AG09319 (cell line): ENCODE measurements at places on chromosomes 1 and 21.

DNA sequence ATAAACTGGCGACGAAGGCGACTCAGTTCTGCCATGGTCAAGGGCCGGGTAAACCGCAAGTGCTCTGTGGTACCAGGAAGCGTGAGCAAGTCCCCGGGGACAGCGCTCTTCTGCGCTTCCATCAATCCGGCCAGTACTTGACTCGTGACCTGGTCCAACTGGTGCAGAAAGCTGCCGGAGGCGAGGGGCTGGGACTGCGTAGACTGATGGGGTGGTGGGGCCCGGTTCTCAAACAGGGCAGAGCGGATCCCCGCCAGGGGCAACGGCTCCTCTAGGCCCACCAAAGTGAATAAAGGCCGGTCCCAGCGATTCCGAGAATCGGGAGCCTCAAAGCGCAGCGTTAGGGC is 852 bp downstream of the KTI12 start:
- DNase-seq = no peak

- no peak for DNase-seq
These were observed 216.8 kb downstream of the KAZN start for GRCh38 chr1:14815175-14815877.

- no peak for DNase-seq
These were observed 8.4 kb downstream of the LRP8 start for GRCh38 chr1:53319296-53320101.

- DNase-seq = no peak
These were observed at the start of gene PSEN2 for GRCh38 chr1:226870401-226871279. Gene PSEN2, plus strand, starts transcription at chr1:226870616. Its CDS starts 11,292 bp downstream, at chr1:226881908.

- no peak for DNase-seq
These were observed 91.6 kb downstream of the LRRC8C start for GRCh38 chr1:89724369-89725010.

GRCh38 chr1:201021630-201022492 is 1.7 kb downstream of the KIF21B start:
- DNase-seq = no peak

DNA sequence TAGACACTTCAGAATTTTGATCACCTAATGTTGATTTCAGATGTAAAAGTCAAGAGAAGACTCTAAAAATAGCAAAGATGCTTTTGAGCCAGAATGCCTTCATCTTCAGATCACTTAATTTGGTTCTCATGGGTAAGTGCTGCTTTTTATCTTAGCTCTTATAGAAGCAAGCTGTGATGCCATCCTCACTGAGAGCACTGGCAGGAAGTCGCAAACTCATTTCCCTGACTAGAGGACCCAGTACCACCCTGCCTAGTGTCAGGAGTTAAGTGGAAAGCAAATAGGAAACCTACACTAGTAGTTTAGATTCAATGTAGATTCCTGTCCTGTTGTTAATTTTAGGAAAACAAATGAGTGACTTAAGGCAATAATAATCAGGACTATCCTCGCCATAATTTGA is 12.1 kb downstream of the IFNAR2 start:
- no peak for DNase-seq

DNA sequence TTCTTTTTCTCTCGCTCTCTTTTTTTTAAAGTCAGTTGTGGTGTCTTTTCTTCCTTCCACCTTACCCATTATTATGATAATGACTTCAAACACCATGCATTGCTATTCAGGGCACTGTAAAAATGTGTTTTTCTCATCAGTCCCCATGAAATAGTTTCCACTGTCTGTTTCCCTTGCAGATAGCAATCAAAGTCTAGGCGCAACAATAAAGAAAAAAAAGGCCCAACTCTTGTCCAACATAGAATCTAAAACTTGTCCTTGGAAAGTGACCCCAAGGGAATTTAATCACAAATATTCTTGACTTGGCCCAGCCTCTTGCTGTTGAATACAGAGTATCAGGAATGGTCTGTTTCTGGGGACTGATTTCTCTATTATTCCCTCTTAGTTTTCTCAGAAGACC is 382.5 kb downstream of the PLPP3 start:
- DNase-seq = no peak

DNA sequence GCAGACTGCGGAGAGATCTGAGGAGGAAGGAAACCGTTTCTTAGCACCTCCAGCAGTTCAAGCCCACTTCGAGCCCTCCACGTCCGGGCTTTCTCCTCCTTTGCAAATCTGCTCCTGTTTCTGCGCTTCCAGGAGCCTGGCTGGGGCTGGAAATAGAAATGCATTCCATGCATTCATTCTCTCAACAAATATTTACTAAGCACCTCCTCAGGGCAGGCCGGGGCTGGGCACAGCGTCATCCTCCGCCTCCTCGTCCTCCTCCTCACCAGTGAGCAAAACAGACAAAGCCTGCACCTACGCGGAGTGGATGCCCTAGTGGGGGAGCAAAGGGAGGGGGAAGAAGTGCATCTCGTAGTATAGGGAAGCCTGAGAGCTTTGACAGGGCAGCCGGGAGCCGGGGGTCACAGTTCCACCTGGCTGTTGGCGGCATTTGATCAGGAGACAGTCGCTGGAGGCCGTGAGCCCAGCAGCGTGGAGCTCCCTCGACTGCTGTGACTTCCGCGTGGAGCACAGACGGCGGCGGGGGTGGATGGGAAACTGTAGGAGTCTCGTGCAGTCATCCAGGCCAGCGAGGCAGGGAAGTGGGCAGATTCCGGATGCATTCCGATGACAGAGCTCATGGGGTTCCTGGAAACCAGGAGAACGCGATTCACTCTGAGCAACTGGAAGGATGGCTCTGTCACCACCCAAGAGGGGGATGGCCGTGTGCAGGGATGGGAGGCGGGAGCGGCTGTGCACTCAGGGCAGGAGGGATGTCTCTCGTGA is 93.5 kb downstream of the SIK1 start:
- DNase-seq = peak; percentile 24

DNA sequence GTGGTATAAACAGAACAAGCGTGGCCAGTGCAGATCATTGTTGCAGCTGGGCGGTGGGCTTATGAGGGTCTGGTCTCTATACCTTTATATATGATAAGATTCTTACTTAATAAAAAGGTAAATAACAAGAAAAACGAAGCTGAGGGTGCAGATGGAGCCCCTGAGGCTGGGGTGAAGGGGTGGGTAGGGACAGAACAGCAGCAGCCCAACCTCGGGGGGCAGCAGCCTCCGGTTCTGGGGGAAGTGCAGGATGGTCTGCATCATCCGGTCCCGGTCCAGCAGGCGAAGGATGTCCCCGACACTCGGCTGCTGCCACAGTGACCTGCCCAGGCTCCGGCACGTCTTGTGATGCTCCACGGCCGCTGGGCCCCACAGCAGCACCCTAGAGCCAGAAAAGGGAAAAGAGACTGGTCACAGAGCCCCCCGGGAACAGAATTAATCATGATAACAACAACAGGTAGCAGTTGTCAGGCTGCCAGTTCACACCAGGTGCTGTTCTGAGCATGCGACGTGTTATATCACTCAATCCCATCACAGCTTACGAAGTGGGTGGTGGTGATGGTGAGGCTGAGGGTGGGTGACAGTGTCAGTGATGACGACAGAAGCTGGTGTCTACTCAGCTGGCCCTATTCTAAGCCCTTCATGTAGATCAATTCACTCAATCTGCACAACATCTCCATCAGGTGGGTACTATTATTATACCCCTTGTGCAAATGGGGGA is 35.5 kb downstream of the MRAP start:
- no peak for DNase-seq

DNA sequence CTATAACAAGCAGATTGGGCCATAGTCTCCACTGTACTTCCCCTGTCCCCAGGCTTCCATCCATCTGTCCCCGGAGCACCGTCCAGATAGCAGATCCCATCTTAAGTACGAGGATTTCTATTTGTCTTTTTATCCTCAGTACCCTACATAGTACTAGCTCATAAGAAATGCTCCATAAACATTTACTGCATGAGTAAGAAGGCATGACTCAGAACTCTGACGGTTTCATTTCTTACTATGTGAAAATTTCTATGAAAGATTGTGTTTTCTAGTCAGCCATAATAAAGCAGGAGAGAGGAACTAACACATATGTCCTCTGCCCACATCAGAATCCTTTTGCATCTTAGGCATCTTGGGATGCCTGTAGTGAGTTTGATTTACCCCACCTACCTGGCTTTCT is 49.5 kb downstream of the CHD1L start:
- DNase-seq = peak; percentile 23

GRCh38 chr1:154148807-154149206 is 6.1 kb downstream of the NUP210L start:
- DNase-seq = no peak

GRCh38 chr1:55702064-55702463 is 486.9 kb upstream of the USP24 start:
- DNase-seq = no peak

- no peak for DNase-seq
These were observed 919 bp downstream of the SLAMF6 start for GRCh38 chr1:160522136-160522535.

GRCh38 chr21:33078907-33079582 is 9.1 kb downstream of the OLIG1 start:
- DNase-seq = no peak

- DNase-seq = no peak
These were observed 12.3 kb downstream of the CHIT1 start for GRCh38 chr1:203217139-203217655.

- no peak for DNase-seq
These were observed 164.1 kb downstream of the RYR2 start for GRCh38 chr1:237206065-237206414.

- DNase-seq = no peak
These were observed 21.2 kb downstream of the OVGP1 start for GRCh38 chr1:111406321-111406768.

- no peak for DNase-seq
These were observed 144.2 kb downstream of the SYT2 start for GRCh38 chr1:202565890-202566602.

- peak; percentile 67 for DNase-seq
These were observed 53.0 kb upstream of the DESI2 start for GRCh38 chr1:244599937-244600350.

- DNase-seq = no peak
These were observed 54.9 kb upstream of the NEK7 start for GRCh38 chr1:198101716-198102453.

- no peak for DNase-seq
These were observed 143.0 kb downstream of the URB2 start for GRCh38 chr1:229769006-229769405.

DNA sequence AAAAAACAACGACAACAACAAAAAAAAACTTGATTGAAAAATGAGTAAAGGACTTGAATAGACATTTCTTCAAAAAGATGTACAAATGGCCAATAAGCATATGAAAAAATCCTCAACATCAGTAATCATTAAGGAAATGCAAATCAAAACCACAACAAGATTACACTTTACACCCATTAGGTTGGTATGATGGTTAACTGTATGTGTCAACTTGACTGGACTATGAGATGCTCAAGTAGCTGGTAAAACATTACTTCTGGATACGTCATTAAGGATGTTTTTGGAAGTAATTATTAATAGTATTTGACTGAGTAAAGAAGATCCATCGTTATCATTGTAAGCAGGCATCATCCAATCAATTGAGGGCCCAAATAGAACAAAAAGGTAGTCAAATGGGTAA is 34.9 kb upstream of the LYPLAL1 start:
- no peak for DNase-seq

DNA sequence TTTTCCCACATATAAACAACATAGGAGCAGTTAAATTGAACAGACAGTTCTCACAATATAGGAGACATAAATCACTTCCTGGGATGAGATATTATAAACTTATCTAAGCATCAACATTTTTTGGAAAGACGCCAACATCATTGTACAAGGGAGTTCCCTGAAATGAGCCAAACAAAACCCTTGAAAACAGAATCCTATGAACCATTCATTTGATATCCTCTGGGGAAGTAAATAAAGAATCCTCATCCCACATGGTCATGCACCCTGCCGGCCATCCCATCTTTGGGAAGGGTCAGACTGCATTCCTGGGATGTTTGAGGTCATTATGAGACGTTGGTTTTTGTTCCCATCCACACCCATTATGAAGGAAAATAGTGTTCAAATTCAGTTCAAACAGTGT is 111.8 kb upstream of the USP25 start:
- no peak for DNase-seq

- no peak for DNase-seq
These were observed 62.8 kb downstream of the DTL start for GRCh38 chr1:212098310-212098709.

GRCh38 chr1:109789551-109790180 is 25.9 kb upstream of the EPS8L3 start:
- DNase-seq = no peak

- peak; percentile 14 for DNase-seq
These were observed 30.2 kb upstream of the DDX59 start for GRCh38 chr1:200699871-200700270.

GRCh38 chr1:197066719-197067456 is at the start of gene F13B:
Gene F13B, minus strand, starts transcription at chr1:197067260. Its CDS starts 37 bp downstream, at chr1:197067223.
- no peak for DNase-seq

- DNase-seq = no peak
These were observed 404 bp downstream of the NR0B2 start for GRCh38 chr1:26913389-26913753.

- DNase-seq = no peak
These were observed 58.8 kb downstream of the RAB3GAP2 start for GRCh38 chr1:220213382-220213983.

GRCh38 chr1:19000065-19000464 is 43.6 kb upstream of the IFFO2 start:
- DNase-seq = no peak

DNA sequence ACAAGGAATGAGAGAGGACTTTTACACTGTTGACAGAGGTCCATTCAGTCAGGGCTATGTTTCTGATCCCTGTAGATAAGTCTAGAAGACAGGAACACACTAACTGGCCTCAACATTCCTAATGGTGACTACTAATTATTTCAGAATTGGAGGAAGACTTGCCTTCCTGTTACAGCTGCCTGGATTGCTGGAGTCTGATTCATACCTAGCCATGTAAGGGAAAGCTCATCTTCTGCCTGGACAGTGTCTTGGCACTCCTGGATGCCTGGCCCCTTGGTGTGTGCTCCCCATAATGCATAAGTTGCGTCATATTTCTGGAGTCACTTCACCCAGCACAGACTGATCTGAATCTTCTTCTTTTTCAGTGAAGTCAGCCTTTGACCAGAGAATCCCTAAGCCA is 326.0 kb upstream of the RUNX1 start:
- no peak for DNase-seq

- no peak for DNase-seq
These were observed 142.7 kb upstream of the SERTAD4 start for GRCh38 chr1:210089855-210090254.
